AG08396 (cell line): ENCODE measurements at places on chromosomes 16 and 17.

DNA sequence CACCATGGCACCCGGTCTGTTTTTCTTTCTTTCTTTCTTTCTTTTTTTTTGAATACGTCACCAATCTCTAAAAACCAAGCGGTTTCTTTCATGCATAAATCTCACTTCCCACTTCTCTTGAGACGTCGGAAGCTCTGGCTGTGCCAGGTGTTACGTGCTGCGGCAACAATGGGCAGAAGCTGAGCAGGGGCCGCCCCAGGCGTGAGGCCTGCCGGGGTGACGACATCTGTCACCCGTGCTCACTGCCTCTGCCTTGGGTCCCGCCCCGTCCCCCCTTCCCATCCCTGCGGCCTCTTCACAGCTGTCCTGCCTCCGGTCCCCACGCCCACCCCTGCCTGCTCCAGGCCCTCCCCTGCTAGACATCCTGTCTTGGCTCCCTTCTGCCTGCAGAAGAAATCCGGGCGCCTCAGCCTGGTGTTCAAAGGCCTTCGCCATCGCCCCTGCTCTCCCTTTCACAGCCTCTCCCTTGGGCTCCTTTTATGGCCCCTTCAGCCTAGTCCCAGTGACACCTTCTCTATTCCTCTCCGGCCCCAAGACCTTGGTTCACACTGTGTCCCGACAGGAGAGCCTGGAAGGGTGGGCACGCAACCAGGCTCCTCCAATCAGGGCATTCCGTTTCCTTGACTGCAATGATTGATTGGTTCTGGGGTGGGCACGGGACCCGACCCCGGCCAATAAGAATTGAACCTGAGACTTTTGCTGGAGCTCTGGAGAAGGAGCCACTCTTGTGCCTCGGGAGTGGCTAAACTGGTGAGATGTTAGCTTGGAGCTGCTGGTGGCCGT is 4.8 kb downstream of the P2RX1 start:
- DNase-seq = no peak

GRCh38 chr16:74868501-74868900 is 93.9 kb upstream of the FA2H start:
- peak; percentile 18 for DNase-seq

DNA sequence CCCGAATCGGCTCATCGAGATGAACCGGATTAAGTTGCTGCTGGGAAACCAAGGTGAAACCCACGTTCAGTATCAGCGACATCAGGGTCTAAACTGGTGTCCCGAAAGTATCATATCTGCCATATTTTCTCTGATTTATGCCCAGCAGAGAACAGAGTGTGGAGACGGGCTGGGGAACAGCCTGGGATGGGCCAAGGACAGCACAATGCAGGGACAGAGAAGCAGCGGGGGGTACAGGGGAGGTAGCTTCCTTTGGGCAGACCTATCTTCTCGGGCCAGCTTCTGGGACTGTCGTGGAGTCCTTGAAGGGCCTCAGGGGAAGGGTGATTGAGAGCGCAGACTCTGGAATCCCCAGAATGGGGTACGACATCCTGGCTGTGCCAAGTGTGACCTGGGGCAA is 17.5 kb upstream of the MLKL start:
- DNase-seq = no peak

GRCh38 chr16:17460890-17461289 is 9.9 kb downstream of the XYLT1 start:
- DNase-seq = no peak

DNA sequence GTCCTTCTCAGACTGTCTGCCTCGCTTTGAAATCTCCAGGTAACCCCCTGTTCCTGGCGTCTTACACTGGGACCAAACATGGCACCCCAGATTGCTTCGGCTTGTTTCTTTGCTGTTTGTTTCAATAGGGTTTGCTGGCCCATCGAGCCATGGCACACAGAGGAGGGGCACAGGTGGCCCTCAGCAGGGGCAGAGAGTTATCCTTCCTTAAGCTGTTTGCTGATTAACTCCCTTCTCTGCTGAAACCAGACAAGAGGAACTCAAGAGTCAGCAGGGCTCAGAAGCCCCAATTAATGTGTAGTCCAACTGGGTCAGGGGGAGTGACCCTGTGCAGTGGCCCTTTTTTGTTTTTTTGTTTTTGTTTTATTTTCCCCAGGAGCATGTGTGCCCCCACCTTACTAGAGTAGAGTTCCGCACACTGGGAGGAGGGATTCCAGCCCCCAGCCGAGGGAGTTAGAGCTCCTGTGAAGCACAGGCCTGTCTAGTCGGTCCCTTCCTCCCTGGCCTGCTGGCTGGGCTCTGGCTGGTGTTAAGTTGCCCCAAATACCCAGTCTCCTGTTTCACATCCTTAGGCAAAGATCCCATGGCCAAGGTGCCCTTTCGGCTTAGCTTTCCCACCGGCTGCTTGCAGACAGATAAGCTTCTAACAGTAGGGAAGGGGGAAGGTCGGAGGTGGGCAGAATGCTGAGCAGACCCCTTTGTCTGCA is 39.3 kb downstream of the YPEL2 start:
- DNase-seq = no peak

DNA sequence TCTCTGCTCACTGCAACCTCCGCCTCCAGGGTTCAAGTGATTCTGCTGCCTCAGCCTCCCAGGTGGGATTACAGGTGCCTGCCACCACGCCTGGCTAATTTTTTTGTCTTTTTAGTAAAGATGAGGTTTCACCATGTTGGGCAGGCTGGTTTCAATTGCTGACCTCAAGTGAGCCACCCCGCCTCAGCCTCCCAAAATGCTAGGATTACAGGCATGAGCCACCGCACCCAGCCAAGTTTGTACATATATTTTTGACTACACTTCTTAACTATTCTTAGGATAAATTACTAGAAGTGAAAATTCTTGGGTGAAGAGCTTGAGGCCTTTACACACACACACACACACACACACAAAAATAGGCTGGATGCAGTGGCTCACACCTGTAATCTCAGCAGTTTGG is 1.4 kb upstream of the ITGAM start:
- no peak for DNase-seq

DNA sequence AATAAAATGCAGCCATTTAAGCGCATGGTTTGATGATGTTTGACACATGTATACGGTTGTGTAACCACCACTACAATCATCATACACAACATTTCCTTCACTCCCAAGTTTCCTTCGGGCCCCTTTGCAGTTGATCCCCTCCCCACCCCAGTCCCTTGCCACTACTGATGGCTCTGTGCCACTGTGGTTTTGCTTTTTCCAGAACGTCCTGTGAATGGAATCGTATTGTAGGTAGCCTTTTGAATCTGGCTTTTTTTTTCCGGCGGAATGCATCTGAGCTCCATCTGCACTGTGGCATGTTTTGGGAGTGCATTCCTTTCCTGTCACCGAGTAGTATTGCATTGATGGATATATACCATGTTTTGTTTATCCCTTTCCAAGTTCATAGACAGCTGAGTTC is 15.1 kb upstream of the MAP2K3 start:
- no peak for DNase-seq

DNA sequence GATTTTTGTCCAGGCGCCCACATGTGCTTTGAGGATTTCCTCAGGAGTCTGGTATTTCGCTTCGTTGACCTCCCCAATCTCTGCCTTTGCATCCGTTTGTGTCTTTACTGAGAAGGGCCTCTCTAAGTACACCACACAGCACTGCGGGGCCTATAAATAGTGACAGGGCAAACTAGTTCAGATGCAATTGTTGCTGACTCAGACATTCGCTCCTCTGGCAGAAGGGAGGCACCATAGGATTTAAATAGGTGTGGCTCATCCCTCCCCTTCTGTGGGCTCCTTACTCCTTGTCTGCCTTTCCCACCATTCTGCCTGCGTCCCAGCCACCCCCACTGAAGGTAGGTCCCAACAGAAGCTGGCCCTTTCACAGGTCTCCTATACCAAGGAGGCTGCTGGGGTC is 192.3 kb downstream of the SHISA9 start:
- DNase-seq = no peak

- no peak for DNase-seq
Measured at GRCh38 chr17:29927546-29927945, 2.5 kb downstream of the SSH2 start.

GRCh38 chr16:50887500-50888298 is 145.8 kb downstream of the CYLD start:
- no peak for DNase-seq

DNA sequence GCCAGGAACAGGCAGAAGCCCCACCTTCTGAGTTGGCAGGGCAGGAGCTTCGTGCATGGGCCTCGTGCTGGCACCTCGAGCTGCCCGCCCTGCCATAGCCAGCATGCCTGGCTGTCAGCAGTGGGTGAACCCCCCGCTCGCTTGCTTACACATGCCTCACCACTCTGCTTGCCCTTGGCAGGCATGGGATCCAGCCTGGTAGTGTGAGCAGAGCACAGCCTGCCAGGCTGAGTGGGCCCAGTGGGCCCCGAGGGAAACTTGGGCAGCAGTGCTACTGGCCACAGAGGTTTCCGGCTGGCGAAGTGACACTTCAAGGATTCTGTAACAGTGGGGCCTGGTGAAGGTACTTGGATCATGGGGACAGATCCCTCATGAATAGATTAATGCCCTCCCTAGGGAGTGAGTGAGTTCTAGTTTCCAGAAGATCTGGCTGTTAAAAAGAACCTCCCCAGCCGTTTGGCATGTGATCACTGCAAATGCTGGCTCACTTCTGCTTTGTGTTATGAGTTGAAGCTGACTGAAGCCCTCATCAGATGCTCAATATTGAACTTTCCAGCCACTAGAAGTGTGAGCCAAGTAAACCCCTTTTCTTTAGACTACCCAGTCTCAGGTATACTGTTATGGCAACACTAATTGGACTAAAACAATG is 114.7 kb downstream of the BCAS3 start:
- no peak for DNase-seq

DNA sequence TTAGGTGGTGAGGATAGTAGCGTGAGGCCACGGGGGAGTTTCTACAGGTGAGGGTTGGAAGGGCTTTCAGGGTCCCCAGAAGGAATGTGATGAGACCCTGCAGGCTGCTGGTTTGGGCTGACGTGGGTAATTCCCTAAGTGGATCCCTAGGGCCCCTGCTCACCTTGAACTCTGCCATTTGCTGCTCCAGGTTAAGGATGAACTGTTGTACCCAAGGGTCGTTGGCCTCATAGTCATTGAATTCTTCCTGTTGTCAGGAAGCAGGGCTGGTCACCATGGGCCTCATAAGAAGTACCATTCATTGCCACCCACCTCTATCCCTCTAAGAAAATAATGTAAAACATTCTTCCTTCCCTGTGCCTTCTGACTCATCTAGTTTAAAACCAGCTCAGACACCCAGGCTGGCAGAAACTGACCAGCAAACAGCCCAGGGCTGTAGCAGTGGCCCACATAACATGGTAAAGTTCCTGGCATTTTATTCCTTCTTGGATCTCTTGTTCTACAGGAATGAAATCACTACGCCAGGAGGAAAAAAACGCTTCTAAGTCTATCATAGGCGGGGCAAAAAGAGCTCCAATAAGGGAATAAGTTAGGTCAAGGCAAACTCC is 27.6 kb downstream of the FCSK start:
- DNase-seq = peak; percentile 53

DNA sequence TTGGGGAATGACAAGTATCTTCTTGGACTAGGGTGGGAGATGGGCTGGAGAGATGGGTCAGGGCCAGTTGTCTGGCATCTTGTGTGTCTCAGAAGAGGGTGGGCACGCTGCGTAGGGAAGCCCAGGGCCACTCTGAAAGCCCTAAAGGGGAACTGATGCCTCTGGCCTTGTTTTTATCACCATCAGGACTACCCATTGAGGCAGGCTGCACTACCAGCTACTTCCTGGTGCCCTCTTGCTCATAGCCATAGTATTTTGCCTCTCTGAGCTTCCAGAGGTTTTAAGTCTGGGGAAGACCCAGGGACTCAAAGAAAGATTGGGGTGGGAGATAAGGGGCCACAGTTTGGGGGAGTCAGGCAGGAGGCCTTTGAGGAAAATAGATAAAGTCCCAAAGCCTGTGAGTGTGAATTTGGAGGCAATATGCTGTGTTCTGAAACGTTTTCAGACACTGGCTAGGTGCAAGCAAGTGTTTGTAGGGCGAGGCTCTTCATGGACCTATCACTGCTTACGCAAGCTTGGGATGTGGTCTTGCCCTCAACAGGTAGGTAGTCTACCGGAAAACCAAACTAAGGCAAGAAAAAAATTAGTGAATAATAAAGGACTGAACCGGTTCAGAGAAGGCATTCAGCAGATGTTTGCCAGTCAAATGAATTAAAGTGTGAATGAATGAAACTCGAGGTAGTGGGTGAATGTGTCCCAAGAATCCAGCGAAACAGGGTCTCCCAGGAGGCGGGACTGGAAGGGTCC is 688 bp upstream of the ITGB3 start:
- no peak for DNase-seq

- DNase-seq = no peak
Measured at GRCh38 chr17:40936976-40937375, 470 bp downstream of the KRT23 start.

DNA sequence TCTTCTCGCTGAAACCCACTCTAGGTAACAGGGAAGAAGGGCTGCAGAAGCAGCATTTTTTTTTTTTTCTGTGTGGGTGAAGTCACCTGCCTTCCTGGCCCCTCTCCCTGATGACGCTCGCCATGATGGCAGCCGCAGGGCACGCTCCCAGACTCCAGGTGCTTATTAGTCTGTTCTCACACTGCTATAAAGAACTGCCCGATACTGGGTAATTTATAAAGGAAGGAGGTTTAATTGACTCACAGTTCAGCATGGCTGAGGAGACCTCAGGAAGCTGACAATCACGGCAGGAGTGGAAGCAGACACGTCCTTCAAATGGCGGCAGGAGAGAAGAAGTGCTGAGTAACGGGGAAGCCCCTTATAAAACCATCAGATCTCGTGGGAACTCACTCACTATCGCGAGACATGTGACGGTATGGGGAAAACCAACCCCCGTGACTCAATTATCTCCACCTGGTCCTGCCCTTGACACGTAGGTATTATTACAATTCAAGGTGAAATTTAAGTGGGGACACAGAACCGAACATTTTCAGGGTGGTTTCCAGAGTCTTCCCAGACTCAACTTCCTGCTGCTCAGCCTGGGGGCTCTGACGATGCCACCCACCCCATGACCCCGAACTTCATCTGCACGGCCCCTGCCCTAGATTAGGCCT is 34.9 kb upstream of the NLRP1 start:
- DNase-seq = no peak

DNA sequence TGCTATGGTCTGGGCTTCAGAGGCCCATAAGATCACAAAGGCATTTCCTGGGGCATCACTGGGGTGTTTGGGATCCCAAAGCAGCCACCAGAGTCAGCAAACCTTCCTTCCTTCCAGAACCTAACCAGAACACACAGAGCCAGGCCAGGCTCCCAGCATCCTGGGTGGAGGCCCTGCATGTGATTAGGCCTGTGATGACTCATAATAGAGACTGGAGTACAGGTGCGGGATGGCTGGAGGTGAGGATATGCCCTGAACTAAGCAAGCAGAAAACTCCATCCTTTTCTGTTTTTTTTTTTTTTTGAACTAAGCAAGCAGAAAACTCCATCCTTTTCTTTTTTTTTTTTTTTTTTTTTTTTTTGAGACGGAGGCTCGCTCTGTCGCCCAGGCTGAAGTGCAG is 17.7 kb upstream of the GFOD2 start:
- no peak for DNase-seq
